ENCODE measurements at places on chromosomes 16 and 17. TPM values are rescaled to one million over a fixed set of nuclear protein-coding genes. Genes with fewer than 3 reads are reported as not detected.

DNA sequence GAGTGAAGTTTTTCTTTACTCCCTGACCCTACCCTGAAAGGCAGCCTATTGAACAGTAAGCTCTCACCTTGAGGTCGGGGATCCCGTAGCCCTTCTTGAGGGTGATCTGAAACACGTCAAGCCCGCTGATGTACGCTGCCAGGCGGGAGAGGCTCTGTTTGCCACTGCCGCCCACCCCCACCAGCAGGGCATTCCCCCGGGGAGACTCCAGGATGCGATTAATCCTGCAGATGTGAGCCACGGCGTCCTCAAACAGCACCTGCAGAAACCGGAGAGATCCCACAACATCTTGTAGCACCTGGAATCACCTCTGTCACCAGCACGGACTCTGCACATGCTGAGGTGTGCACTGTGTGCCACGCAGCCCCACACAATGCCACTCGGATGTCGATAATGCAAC lies 96.8 kb downstream of the PGS1 start:
- DNase-seq, result no peak

DNA sequence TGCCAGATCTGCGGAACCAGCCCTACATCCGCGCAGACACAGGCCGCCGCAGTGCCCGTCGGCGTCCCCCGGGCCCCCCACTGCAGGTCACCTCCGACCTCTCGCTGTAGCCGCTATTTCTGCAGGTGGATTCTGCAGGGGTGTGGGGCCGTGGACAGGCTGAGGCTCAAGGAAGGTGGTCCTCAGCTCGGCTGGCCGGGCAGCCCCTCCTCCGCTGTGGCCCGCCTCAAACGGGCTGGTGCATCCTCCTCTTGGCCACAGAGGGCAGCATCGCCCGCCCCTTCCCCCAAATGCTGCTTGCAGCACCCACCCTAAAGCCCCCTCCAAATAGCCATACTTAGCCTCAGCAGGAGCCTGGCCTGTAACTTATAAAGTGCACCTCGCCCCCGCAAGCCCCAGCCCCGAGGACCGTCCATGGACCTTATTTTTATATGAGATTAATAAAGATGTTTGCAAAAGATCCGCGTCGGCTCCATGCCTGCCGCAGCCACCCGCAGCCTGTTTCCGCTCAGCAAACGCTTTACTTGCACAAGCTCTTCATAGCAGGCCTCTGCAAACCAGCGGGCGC lies 14.9 kb downstream of the SPATA32 start:
- peak; percentile 21 for DNase-seq

IL17C gene
- total RNA-seq, result 1.4 TPM

TIMM22 gene
- total RNA-seq, result 18.5 TPM

GFAP gene
- not detected for total RNA-seq

NCBP3 gene
- 29.1 TPM for total RNA-seq

FOXF1 gene
- total RNA-seq, result not detected
